Prostate gland (tissue), 2 donors: ENCODE measurements at places on chromosomes 2 and 18.

DNA sequence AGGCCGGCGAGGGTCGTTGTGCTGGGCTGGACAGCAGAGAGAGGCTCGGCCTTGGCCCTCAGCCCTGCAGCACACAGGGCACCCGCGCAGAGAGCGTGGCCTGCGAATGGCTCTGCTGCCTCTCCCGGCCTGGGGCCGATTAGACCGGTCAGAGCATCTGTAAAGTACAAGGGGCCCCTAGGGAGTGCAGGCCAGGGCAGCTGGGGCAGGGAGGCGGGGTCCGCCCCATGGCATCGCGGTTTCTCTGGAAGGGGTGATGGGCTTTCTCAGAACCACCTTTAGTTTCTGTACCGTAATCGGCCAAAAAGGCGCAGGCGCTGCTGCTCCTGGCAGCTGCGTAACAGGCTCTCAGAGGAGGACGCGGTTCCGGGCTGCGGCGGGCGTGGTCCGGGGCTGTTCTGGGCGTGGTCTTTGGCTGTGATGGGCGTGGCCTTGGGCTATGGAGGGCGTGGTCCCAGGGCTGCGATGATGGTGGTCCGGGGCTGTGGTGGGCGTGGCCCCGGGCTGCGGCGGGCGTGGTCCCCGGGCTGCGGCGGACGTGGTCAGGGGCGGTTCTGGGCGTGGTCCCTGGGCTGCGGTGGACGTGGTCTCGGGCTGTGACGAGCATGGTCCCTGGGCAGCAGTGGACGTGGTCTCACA lies 1.5 kb upstream of the GPR148 start:
- peak; percentile 66 for DNase-seq

GRCh38 chr2:109265369-109265768 lies 136.4 kb downstream of the SH3RF3 start:
- DNase-seq, result no peak

DNA sequence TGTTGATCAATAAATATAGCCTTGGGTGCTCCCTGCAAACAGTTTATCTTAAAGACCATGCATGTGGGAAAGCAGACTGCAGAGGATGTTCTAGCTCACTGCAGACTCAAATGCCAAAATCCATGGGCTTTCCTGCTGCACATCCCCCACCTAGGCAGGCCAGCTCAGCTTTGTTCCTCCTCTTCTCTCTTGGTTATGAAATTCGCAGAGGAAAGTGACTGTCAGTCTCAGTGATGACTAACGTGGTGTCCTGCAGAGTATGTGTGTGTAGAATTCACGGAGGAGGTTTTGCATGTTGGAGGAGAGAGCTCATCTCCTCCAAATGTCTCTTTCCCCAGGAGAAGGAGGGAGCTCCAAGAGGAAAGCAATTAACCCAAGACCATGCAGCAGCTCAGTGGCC lies 21.4 kb upstream of the KCNS3 start:
- DNase-seq, result no peak

DNA sequence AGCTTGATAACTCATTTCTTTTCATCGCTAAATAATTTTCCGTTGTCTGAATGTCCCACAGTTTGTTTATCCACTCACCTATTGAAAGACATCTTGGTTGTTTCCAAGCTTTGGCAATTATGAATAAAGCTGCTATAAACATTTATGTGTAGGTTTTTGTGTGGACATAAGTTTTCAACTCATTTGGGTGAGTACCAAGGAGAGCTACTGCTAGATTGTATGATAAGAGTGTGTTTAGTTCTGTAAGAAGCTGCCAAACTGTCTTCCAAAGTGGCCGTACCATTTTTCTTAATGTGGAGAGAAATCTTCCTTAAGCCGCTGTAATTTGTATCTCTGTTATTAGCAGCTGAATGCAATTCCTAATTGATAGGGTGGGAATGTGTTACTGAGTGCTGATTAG lies 11.4 kb upstream of the CTIF start:
- no peak for DNase-seq

DNA sequence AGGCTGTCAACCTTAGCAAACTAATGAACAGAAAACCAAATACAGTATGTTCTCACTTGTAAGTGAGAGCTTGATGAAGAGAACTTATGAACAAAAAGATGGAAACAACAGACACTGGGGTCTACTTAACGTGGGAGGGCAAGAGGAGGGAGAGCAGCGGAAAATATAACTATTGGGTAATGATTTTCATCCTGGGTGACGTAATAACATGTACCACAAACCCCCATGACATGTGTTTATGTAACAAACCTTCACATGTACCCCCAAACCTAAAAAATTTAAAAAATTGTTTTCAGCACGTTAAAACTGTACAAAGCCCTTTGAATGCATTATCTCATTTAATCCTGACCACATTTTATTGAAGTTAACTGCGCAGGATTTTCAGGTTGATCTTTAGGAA lies 64.9 kb upstream of the RBMS1 start:
- no peak for DNase-seq

DNA sequence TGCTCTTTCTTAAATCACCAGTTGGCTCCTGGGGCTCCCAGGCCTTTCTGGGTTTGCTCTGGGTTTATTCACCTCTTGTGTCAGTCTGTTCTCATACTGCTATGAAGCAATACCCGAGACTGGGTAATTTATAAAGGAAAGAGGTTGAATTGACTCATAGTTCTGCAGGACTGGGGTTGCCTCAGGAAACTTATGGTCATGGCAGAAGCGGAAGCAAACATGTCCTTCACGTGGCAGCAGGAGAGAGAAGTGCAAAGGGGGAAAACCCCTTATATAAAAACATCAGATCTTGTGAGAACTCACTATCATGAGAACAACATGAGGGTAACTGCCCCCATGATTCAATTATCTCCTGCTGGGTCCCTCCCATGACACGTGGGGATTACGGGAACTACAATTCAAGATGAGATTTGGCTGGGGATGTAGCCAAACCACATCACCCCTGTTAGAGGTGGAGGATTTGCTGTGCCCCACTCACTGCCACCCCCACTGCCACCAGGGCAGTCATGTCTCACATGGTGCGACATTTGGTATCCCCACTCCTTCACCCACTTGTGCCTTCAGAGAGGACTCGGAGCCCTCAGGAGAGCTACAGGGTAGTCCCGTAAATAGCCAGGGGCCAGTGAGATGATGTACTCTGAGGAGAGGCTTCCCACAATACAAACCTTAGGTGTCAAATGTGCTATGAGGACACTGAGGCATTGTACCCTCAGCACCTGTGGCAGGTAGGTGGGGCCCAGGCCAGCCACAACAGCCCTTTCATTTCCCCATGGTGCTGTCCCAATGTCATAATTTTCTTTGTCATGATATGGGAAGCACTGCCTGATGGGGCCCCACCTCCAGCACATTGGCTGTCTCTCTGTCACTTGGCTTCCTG lies 35.7 kb downstream of the CDC42EP3 start:
- DNase-seq, result no peak
